Ureter (tissue), 1 donor: ENCODE measurements at places on chromosomes 12 and 14. TPM values are rescaled to one million over a fixed set of nuclear protein-coding genes. Genes with fewer than 3 reads are reported as not detected.

GRCh38 chr14:60561845-60562746, 53.1 kb downstream of the SIX6 start:
- DNase-seq, result peak; percentile 54

DNA sequence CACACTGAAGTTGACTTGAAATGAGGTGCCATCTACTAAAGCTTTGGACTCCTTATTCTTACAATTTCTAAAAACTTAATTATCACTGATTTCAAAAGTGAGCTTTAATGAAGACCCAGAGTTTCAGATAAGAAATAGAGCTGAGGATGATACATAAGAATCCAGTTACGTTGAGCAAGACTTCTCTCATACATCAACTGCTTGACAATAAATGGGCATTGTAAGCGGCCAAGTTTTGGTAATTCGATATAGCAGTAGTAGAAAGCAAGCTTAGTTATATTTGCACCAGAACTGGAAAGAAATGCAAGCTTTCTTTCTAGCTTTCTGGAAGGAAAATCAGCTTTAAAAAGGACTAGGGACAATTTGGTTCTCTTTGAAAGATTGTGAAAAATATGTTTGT, 1359.6 kb downstream of the FSCB start:
- DNase-seq, result no peak

C12orf60 gene
- 0.99 TPM for total RNA-seq

DNA sequence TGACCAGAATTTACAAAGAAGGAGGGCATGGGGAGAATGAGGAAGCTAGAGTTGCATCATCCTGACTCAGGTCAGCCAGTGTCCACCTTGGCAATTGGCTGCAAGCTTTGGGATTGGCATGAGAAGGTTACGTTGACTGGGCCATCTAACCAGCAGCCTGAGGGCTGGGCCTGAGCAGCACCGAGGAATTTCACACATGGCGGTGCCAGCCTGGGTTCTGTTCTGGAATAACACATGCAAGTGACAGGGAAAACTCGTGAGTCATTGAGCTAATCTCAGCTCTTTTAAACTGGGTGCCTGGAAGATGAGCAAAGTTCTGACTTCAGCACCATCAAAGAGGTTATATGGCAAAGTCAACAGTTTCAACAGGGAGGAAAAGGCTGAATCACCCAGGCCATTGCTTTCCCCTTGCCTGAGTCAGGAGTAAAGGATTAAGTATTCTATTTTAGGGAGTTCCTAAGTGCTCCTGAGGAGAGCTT, 543.2 kb upstream of the TBX3 start:
- no peak for DNase-seq

DNA sequence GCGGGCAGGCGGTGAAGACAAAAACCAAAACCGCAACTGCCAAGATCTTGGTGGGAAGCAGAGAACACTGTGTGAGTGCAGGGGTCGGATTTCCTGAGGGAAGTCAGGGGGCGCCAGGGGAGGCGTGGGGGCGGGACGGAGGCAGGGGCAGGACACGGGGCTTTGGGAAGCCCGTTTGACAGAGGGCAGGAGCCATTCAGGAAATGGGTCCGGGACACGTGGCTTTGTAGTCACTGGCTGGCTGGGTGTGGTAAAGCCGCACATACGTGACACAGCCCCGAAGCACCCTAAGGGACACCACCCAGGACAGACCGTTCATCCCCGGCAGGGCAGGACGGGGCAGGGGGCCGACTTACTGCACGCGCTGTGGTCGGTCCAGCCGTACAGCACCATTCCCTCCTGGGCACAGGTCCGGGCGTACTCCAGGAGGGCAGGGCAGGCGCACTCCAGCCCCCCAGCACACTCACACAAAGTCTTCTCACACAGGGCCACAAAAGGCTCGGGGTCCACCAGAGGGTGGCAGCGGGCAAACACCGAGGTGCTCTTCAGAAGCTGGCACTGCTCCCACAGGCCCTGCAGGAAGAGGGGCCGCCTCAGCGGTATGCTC, 49.4 kb downstream of the VWF start:
- no peak for DNase-seq

DNA sequence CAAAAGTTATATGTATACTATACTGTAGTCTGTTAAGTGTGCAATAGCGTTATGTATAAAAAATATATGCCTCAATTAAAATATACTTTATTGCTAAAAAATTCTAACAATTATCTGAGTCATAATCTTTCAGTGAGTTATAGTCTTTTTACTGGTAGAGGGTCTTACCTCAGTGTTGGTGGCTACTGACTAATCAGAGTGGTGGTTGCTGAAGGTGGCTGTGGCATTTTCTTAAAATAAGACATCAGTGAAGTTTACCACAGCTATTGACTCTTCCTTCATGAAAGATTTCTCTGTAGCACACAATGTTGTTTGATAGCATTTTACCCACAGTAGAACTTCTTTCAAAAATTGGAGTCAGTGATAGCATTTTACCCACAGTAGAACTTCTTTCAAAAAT, 23.4 kb downstream of the POLR3B start:
- no peak for DNase-seq

SDR9C7 gene
- not detected for total RNA-seq

TMEM233 gene
- total RNA-seq, result 2.4 TPM

DNA sequence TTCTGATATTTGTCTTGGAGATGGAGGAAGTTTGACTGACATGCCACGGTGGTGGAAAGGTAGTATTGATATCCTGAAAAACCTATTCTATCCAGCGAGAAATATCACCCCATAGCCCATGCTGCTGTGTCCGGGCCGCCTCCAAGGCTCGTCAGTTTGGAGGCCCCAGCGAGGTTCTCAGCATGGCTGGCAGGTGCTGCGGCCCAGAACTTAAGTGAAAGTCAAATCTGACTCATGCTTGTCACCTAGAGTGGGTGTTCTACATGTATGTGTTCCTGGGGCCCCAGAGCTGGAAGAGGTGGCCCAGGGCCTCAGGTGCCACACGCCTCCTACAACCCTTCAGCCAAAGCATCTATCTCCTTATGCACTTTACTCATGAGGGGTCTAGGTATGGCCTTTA, 92.9 kb downstream of the GCH1 start:
- DNase-seq, result no peak

KRT74 gene
- total RNA-seq, result 0.26 TPM

DNA sequence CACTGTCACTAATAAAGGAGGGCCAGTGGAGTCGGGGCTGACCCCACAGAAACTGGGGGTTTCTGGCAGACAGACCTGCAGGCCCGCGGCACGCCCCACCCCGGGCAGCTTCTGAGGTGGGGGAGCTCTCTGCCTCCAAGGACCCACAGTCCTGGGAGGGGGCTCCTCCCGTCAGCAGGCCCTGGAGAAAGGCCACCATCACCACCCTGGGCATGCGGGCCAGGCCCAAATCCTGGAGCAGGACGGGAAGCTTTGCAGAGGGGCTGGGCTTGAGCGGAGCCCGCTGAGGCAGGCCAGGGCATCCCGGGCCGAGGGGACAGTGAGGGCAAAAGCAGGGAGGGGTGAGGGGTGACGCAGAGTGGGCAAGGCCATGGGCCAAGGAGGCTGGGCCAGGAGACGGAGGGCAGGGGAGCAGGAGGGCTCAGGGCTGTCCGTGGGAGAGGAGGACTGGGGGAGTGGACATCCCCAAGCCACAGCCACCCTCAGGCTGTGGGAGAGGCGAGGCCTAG, 11.1 kb upstream of the GPR132 start:
- DNase-seq, result no peak

ZBTB42 gene
- 9.4 TPM for total RNA-seq

DNA sequence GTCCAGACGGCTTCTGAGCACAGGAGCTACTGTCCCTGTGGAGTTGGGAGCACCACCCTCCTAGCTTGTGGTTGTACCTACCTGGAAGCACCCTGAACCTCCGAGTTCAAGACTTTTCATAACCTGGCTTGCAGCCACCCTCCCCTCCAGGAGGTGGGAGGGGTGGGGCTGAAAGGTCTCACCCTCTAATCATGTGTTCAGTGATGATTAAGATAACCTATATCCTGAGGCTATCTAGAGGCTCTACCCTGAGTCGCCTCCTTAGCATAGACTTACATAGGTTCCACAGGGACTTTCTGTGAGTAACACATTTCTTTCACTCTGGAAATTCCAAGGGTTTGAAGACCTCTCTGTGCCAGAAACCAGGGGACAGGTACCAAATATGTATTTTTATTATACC, 146.5 kb downstream of the CFAP54 start:
- DNase-seq, result no peak

GRCh38 chr12:52634266-52635056, 16.1 kb upstream of the KRT73 start:
- DNase-seq, result peak; percentile 53

DNA sequence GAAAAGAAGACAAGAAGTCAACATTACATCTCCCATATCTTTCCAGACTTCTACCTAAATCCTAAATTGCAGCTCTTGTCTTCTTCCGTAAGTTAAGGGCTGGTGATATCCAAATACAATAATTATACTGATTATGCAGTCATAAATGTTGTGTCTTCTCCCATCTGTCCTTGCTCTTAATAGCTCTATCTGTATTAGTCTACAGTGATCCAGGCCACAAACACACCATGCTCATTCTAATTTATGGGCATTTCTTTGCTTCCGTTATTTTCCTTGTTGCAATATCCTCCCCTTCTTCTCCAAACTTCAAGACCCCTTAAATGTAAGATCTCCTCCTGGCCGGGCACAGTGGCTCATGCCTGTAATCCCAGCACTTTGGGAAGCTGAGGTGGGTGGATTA, 3.7 kb upstream of the MDP1 start:
- DNase-seq, result no peak

DNA sequence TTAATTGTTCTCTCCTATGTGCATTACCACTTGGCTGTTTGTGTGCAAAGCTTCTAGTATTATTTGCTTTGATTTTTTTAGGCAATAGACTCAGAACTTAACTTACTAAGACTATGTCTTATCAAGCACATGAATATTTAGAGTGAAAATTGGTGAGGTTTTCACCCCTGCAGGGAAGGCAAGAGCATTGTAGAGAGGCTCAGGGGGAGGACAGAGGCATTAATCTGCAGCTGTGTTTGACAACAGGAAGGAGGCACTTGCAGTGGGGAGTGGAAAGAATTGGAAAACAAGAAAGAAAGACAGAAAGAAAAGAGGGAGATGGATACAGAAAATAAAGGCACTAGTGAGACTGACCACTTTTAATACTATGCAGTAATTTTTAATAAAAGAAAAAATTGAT, 431.6 kb downstream of the PDZRN4 start:
- no peak for DNase-seq

KRT83 gene
- total RNA-seq, result not detected

DNA sequence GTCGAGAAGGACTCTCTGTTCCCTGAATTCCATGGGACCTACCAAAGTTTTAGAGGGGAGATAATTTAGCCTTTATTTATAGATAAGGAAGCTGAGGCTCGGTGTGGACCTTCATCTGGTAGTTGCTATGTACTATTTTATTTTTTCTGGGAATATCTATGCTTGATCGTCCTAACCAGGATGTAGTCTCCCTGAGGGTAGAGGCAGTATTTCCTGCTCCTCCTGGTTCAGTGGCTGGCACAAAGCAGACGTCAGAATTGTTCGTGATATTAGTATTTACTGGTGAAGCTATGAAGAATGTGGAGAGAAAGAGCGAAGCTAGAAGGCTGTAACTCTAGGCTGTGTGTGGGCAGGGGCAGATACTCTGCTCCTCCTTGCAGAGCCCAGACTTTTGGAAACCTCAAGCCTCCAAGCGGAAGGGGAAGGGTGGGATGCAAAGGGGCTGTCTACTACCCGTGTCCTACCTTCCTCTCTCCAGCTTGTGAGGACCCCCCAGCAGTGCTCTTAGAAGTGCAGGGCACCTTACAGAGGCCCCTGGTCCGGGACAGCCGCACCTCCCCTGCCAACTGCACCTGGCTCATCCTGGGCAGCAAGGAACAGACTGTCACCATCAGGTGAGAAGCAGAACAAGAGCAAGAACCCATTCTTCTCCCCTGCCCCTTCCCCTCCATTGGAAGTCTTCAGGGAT, 1.4 kb downstream of the LRP10 start:
- no peak for DNase-seq

RDH16 gene
- total RNA-seq, result 0.83 TPM

DNA sequence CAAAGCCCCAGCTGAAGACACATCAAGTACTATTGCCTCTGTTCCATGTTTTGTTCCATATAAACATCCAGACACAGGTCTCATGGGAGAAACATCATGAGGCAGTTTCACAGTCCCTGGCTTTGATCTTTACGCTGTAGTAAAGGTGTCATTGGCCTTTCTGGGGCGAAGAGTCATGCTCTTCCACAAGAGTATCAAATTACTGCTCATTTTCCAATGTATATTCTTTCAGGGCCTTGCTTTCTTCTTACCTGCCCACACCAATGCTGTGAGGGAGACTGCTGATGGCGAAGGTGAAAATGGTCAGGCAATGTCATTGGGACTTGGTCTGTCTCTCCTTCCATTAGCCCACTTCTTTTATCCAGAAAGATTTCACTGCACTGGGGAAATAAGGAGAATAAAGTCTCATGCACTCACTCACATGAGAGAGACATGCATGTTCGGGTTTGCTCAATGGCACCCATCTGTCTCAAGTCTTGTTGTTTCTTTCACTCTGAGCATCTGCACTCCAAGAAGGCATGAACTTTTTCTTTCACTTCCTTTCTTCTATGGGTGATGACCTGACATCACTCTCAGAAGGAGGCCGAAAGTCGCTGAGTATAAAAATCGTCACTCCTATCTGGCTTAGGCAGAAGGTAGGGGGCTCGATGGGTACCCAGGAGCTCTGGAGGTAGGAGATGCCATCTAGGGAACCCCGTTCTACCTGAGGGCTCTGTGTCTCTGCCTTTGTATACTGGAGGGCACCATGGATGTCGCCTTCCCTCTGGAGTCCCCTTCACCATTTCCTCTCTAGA, 1.3 kb upstream of the JDP2 start:
- no peak for DNase-seq

- DNase-seq, result no peak
Observed at GRCh38 chr14:23077962-23078361, 17.0 kb downstream of the ACIN1 start.

GRCh38 chr12:61043838-61044237, 1216.4 kb upstream of the USP15 start:
- DNase-seq, result no peak

OR4K15 gene
- total RNA-seq, result not detected

SPX gene
- not detected for total RNA-seq

DNA sequence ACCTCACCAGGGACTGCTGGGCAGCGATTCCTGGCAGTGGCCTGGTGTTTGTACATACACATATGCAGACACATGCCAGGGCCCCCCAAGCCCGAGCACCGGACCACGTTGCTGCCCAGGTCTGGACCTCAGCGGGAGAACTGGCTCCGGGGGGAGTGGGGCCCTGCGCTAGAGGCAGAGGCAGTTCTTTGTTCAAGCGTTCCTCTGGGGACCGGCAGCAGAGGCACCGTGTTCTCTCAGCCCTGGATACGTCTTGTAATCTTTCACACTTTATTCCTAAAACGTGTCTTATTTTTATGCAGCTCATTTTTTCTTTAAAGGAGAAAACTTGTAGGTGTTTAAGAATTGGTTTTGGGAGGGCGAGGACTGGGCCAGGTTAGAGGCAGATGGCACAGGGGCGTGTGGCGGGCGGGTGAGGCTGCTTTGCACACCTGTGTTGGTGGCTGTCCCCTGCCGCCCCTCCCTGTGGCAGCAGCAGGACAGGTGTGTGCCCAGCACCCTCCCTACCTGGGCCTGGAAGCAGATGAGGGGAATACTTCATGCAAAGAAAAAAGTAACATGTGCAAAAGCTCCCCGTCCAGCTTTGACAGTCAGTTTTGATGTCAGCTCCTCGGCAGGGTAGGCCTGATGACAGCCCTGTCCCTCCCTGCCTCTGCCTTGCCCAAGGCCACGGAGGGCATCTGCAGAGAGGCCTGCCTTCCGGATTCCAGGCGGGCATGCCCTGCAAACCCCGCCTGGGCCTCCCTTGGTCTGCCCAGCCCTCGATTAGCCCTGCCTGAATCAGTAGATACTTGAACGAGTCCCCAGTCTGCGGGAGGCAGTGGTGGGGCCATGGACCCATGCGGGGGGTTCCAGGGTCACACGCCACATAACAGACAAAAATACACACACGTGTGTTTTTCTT, 7.0 kb upstream of the PUS1 start:
- no peak for DNase-seq
